ENCODE measurements at places on chromosomes 7 and 10.

DNA sequence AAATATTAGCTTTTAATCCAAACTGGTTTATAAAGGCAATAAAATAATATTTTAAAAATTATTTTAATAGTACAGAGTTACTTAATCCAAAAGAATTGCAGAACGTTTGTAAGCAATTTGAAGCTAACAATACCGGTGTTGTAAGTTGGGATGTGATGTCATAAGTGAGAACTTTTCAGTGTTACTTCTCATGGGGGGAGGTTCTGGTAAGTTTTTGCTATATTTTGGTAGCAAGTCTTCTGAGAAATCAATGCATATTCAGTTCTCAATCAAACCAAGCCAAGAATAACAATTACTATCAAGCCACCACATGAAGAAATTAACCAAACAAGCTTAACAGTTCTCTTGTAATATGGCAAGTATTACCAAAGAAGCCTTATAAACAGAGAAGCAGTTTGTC, 147.1 kb upstream of the ASAH2 start:
- no peak for DNase-seq

GRCh38 chr10:66980246-66980815, 54.5 kb downstream of the LRRTM3 start:
- no peak for DNase-seq

DNA sequence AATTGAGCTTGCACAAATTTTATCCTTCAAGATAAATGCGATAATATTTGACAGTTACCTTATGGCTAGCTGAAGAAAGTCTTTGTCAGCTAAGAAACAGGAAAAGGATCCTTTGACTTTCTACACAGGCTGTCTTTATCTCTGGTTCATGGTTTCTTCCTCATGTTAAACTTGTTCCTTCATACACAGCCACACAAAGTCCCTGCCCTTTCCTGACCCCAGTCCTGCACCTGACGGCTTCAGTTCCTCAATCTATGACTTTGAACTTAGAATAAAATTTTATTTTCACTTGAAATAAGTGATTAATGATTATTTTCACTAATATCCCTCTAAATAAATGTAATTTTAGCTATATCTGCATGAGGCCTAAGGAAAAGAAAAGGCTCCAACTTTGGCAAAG, 77.8 kb upstream of the PRSS1 start:
- no peak for DNase-seq

DNA sequence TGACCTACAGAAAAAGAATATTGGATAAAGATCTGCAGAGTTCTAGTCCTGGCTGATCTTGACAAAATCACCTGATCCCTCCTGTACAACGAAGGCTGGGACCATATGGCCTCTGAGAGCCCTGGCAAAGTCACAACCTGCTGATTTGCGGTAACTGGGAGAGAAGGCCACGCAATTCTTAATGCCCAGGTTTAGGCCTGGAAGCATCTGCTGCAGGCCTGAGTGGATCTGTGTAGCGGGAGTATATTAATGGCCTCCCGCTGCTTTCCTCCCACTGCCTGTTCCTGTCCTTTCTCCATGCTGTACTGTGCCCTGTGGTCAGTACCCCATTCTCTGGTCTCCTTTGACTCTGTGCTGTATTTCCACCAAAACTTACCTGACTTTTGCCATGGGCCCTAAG, 24.2 kb downstream of the AKR1B1 start:
- DNase-seq, result no peak

DNA sequence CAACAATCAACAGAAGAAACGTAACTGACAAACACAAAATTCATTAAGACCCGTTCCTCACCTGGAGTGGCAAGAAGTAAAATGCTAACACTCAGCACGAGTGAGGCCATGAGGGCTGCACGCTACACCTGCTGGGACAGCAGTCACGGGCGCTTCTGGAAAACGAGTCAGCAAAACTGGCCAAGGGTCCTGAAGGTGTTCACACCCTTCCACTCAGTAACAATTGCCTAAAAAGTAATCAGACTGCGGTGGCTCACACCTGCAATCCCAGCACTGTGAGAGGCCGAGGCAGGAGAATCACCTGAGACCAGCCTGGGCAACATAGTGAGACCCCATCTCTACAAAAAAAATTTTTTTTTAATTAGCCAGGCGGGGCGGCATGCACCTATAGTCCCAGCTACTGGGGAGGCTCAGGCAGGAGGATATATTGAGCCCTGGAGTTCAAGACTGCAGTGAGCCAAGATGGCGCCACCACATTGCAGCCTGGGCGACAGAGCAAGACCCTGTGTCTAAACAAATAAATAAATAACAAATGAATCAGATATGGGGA, 199.1 kb downstream of the MAD1L1 start:
- no peak for DNase-seq

- DNase-seq, result no peak
Observed at GRCh38 chr10:75246506-75246905, 10.7 kb upstream of the COMTD1 start.

- no peak for DNase-seq
Observed at GRCh38 chr7:151342102-151342646, 562 bp downstream of the NUB1 start.

DNA sequence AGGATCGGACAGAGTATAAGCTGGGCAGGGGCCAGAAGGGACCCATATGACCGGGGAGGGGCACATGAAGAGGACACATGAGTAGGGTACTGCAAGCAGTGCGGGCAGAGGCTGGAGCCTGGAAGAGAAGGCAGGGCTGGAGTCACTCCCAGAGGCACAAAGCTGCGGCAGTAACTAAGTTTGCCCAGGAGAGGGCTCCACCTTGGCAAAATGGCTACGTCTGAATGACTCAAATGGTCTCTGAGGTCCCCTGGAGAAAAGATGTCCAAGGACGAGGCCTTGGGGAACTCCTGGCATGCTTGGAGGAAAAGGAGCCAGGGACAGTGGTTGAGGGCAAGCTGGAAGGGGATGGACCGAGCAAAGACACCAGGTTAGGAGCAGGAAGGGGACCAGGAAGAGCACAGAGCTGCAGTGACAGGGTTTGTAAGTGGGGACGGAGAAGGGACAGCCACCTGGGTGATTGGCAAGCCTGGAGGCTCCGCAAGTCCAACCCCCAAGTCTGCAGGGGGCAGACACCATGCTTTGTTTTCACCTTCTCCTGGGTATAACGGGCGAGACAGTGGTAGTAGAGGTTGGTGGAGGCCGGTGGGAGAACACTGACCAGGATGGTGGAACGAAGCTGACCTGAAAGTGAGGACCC, 43.1 kb upstream of the LBX1 start:
- DNase-seq, result peak; percentile 84

All from kidney (tissue), 22 donors.